ENCODE measurements at places on chromosomes 7 and 10. TPM values are rescaled to one million over a fixed set of nuclear protein-coding genes. Genes with fewer than 3 reads are reported as not detected.
A peak's percentile ranks its signal among the peaks of the same experiment; 100 is the strongest.

AKR1D1 gene
- total RNA-seq = not detected

DNA sequence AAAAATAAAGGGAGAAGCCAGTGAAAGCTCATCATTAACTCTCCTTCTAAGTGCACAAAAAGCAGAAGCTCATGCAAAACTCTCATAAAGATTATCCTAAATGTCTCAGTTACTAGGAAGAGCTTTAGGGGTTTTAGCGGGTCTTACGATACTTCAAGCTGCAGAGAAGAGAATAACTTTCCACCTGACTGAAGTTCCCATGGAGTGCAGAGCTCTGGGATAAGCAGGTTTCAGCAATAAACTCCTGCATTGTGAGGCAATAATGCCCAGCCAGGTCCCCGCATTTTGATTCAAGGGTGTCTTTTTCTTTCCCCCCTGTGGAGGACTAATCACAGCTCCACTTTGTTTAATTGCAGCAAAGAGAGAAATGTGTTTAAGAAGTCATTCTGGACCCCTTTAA is 241.9 kb upstream of the SP8 start:
- no peak for DNase-seq

DNA sequence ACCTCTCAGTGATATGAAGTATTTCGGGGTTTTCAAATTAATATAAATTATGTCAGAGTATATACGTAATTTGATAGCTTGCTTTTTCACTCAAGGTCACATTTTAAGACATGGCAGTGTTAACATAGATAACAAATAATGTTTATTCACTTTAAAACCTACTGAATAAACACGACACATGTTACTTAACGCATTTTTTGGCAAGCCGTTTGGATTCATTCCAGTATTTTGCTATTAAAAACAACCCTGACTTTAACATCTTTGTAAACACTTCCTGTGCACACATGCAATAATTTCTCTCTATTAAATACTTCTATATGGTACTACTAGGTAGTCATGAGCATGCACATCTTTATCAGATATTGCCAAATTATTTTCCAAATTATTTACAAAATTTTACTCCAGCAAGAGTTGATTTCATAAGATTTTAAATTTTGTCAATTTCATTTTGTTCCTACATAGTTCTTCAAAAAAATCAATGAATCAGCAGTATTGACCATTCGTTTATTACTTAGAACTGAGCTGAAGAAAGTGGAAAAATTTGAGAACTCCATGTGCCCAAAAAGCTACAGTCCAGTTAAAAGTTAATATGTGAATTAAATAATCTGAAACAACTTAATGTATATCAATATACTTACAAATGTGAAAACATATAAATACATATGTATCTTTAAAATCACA is 26.8 kb upstream of the THSD7A start:
- peak; percentile 17 for DNase-seq

EBF3 gene
- total RNA-seq = not detected

- no peak for DNase-seq
Observed at GRCh38 chr10:116300542-116300941, 23.7 kb upstream of the CCDC172 start.

GPR15LG gene
- not detected for total RNA-seq

TMEM273 gene
- total RNA-seq = not detected

GRCh38 chr10:70052462-70053217 is at the start of gene MACROH2A2:
Gene MACROH2A2, plus strand, starts transcription at chr10:70052846. Its CDS starts 22,813 bp downstream, at chr10:70075659.
- peak; percentile 61 for DNase-seq

CUTC gene
- 15.0 TPM for total RNA-seq

GFRA1 gene
- total RNA-seq = not detected

Measured in MCF 10A (cell line).